Camera-type eye (tissue), 1 donor: ENCODE measurements at places on chromosomes 1 and 21. TPM values are rescaled to one million over a fixed set of nuclear protein-coding genes. Genes with fewer than 3 reads are reported as not detected.

HSD3B1 gene
- total RNA-seq = not detected

FAM151A gene
- not detected for total RNA-seq

PADI2 gene
- 24.0 TPM for total RNA-seq

CA6 gene
- not detected for total RNA-seq

CCDC30 gene
- 8.5 TPM for total RNA-seq

OR2T12 gene
- total RNA-seq = not detected

PRELP gene
- 12.8 TPM for total RNA-seq

SLFNL1 gene
- 0.82 TPM for total RNA-seq

HPCAL4 gene
- total RNA-seq = 5.7 TPM

RNASEL gene
- total RNA-seq = 10.0 TPM

SH3GLB1 gene
- total RNA-seq = 97.4 TPM

SPATA45 gene
- not detected for total RNA-seq

UBR4 gene
- total RNA-seq = 137 TPM

RGSL1 gene
- not detected for total RNA-seq
